Hepatic stellate cell (primary cell): ENCODE measurements at places on chromosomes 2 and 18.

- no peak for DNase-seq
Observed at GRCh38 chr2:219408204-219408603, 10.0 kb upstream of the DES start.

DNA sequence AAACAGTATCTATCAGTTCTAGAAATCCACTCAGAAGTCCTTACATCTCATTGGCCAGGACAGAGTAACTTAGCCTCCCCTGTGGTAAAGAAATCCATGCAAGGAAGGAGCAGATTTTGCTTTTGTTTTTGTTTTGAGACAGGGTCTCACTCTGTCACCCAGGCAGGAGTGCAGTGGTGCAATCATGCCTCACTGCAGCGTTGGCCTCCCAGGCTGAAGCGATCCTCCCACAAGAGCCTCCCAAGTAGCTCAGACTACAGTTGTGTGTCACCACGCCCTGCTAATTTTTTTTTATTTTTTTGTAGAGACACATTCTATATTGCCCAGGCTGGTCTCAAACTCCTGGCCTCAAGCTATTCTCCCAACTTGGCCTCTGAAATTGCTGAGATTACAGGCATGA lies 185.1 kb downstream of the NRP2 start:
- DNase-seq, result no peak

DNA sequence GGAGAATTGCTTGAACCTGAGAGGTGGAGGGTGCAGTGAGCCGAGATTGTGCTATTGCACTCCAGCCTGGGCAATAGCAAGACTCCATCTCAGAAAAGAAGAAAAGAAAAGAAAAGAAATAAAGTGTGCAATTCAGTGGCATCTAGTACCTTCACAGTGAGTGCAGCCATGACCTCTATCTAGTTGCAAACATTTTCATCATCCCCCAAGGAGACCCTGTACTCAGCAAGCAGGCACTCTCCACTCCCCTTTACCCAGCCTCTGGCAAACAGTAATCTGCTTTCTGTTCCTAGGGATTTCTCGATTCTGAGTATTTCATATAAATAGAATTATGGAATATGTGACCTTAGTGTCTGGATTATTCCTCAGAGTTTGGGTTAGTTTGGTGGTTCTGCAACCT lies 130.4 kb upstream of the ARL4C start:
- no peak for DNase-seq

DNA sequence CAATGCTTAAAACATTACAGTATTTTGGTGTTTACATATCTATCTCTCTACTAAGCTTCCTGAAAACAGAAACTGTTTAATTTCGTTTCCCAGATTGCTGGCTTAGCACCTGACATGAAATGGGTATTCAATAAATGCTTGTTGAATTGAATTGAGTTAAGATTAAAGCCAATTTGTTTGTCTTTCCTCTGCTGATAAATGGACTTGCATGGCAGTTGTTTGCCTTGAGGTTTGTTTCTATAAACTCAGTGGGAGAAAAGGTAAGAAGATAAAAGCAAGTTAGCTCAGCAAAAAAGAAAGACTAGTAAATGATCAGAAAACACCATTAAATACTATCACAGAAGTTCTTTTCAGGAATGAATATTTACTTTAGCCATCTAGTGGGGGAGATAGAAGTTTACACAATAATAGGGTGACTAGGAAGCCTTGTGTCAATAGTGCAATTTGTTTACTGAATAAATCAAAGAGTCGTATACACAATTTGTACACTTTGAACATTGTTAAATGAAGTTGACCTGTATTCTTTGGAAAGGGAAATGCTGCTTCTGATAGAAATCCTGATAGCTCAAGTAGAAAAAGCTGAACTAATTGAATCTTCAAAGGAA lies 754.5 kb upstream of the FAM98A start:
- no peak for DNase-seq

- DNase-seq, result no peak
Observed at GRCh38 chr2:130829015-130829414, 7.7 kb upstream of the ARHGEF4 start.

DNA sequence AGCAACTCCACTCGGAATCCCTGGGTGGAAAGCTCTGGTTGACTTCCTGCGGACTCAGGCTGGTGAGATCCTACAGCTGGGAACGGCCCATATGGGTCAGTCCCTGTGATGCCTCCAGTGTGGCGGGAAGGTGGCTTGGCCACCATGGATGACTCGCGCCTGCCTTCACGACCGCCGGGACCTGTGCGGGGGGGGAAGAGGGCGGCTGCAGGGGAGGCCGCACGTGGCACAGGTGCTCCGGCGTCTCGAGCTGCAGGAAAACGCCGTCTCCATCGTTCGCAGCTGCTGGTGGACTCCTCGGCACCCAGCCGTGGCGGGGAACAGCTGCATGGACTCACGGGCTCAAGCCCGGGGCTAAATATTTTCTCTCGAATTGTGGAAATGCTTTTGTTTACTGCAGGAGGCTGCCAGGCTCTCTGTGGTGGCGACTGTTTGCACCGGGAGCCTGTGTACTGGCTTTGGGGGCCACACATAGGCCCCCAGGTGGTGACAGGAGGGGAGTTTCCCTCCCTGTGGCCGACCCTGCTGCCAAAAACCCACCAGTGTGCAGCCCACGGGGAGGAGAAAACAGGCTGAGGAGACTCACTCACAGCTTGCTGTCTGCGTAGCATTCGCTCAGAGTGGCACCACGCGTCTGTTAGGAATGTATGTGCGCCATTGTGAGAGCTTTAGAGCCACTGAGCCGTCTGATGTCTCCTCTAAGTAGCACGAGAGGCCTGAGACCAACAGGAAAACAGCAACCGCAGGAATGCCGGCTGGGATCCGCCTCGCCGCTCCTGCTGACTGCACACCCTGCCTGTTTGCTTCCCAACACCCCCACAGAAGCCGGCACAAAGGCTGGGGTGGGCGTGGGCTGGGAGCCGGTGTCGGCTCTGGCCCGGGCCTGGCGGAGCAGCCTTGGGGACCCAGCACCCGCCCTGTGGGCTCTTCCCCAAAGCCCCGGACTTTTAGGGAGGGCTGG lies 89.2 kb downstream of the NFATC1 start:
- peak; percentile 26 for DNase-seq

- peak; percentile 75 for DNase-seq
Observed at GRCh38 chr2:46097714-46098480, 199.3 kb upstream of the EPAS1 start.

DNA sequence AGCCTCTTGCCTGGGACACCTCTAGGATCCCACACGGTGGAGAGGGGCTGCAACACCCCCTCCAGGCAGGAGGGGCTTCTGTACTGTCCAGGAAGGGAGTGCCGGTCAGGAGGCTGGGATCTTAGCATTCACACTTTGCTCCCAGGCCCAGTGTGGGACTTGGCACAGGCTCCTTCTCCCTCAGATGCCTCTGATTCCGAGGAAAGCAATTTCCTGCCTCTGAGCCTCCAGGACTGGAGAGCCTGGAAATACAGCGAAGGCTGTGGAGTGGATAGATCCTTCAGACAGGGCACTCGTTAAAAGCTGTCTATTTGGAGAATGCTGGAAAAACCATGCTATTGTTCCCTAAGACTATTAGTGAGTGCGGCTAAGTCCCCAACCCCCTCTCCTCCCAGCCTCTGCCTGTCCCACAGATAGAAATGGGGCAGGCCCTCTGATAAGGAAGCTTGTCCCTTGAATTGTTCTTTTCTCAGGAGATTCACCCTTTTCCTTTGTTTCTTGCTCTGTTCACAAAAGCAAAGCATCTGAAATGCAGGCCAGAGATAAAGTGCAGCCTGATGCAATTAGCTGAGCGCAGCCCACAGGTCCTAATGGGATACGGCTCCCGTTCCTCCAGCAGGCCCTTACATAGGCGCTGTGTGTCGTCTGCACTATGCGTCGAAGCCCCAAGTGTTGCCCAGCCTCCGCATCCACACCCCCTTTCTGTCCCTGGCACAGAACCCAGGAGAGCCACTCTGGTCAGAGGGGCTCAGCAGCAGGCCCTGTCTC lies 252.2 kb downstream of the KLHL29 start:
- peak; percentile 75 for DNase-seq
